Activated gamma-delta T cell treated with anti-CD3 and anti-CD28 coated beads, Interleukin-2, amount 50 U/mL, for 16 hours (primary cell): ENCODE measurements at places on chromosomes 2 and 18.

- DNase-seq = no peak
These were observed 77.9 kb upstream of the PHLPP1 start for GRCh38 chr18:62637403-62637802.

- no peak for DNase-seq
These were observed 2039.2 kb upstream of the CELF4 start for GRCh38 chr18:39604836-39605235.

GRCh38 chr2:120288016-120288373 lies 35.3 kb downstream of the RALB start:
- no peak for DNase-seq

DNA sequence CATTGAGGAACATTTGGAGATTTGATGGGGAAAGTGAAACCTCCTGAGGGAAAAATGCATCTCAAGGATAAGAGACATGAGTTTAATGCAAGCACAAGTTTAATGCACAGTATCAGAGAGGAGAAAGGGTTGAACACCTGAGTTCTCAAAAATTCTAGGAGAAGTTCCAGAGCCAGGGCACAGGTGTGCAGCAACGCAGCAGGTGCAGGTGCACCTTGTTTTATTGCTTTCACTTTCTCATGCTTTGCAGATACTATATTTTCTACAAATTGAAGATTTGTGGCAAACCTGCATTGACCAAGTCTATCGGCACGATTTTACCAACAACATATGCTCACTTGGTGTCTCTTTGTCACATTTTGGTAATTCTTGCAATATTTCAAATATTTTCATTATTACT lies 267.6 kb upstream of the HNRNPA3 start:
- no peak for DNase-seq

GRCh38 chr18:52617931-52618330 lies 277.9 kb downstream of the DCC start:
- DNase-seq = no peak

- no peak for DNase-seq
These were observed 61.8 kb upstream of the SMAD2 start for GRCh38 chr18:47992266-47992665.

DNA sequence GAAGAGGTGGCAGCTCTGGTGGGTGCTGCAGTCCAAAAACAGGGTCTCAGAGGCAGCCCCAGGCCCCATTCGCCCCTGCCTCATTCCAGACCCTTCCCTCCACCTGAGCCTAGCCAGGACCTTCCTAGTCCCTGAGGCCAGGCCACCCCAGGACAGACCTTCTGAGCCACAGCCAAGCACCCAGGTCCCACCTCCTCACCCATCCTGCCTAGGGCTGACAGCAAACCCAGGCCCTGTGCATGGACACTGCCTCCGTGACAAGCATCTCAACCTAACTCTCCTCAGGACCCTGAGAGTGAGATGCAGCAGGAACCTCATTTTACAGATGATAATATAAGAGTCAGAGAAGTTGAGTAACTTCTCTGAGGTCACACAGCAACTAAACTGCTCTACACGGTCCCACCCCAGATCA lies 15.5 kb downstream of the ADRA2B start:
- DNase-seq = no peak

GRCh38 chr18:9403795-9404564 lies 69.4 kb downstream of the TWSG1 start:
- DNase-seq = no peak

- DNase-seq = no peak
These were observed 32.3 kb downstream of the CWC22 start for GRCh38 chr2:179974761-179975160.

- DNase-seq = no peak
These were observed 435 bp downstream of the IFT172 start for GRCh38 chr2:27489118-27489497.

DNA sequence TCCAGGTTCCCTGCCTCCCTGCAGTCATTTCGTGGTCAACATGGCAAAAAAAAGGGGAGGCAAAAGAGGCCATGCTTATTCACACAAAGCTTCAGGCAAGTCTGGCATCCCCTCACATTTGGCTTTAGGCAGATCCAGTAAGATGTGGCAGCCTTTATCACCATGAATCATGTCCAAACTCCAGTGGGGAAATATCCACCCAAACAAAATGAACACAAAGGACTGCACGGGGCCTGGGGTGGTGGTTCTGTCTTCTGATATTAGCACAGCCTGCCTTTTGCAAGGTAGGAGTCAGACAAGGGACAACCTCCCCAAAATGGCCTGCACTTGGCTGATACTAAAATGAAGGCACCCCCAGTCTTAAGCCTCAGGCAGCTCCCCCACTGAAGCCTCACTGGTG lies 129.9 kb downstream of the ZBTB7C start:
- no peak for DNase-seq

DNA sequence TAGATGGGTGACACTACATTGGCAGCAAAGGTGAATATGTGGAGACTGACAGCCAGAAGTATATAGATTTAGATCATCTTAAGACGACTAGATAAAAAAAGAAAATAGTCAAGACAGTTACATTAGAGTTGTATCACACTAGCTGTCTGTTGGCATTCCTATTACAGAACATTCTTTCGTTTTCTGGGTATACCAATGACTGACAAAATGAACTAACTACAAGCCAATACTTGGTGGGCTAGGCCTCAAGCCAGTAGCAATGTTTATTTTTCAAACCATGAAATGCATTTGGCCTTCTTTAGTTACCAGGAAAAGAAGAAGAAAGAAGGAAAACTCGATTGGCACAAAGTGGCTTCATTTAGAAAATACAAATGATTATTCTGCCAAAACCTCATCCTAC lies 944.9 kb upstream of the ZEB2 start:
- DNase-seq = no peak

DNA sequence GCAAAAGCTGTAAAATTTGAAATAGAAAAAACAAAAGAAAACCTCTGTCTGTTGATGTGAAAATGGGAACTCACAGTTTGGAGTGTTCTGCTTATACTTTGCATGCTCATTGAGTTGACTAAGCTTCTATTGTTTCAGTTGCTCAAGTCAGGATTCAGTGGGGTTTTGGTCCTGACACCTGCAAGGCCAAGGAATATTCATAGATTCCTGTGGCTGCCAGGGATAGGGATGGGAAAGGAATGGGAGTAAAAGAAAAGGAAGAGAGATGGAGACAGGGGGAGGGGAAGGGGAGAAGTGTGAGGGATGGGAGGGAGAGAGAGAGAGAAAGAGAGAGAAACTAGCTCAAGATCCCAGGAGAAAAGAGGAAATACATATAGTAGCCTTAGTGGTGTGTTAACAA lies 1.3 kb downstream of the CPS1 start:
- DNase-seq = no peak

DNA sequence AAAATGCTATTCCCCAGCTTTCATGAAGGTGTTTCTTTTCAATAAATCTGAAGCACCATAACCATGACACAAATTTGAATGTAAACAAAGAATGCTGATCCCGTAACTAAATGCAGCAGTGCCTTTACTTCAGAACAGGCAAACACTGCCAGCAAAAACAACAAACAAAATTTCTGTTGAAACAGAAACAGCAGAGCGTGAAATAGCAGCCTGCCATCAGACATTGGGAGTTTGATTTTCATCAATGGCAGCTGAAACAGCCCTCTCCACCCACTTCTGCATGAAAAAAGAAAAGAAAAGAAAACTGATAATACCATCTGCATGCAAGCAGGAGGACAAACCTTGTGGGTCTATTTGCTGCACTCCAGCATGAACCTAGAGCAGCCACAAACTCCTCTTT lies 128.3 kb downstream of the CDH2 start:
- no peak for DNase-seq

- DNase-seq = no peak
These were observed 111.5 kb upstream of the LGALSL start for GRCh38 chr2:64342195-64343099.

DNA sequence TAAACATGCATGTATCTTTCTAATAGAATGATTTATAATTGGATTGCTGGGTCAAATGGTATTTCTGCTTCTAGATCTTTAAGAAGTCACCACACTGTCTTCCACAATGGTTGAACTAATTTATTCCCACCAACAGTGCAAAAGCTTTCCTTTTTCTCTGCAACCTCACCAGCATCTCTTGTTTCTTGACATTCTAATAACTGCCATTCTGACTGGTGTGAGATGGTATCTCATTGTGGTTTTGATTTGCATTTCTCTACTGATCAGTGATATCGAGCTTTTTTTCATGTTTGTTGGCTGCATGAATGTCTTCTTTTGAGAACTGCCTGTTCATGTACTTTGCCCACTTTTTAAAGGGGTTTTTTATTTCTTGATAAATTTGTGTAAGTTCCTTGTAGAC lies 182.5 kb downstream of the ANKRD44 start:
- DNase-seq = no peak

- DNase-seq = no peak
These were observed 37.0 kb downstream of the TGFA start for GRCh38 chr2:70516596-70516995.

- no peak for DNase-seq
These were observed 112.2 kb downstream of the MEIS1 start for GRCh38 chr2:66547118-66547517.

DNA sequence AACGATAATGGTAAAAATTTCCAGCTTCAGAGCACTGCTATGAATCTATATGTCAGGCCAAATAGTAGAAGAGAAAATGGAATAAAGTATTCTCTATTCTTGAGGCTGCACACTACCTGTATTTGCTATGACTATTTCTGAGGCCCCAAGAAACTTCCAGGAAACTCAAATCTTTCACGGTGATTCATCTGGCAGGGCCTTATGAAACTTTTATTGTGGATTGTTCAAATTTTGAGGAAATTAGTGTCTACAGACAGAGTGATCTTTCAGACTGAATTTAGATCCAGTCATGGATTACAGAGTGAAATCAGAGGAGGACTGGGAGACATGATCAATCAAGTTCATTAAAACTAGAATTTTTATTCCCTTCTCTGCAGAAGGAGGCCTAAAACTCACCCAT lies 4.1 kb upstream of the VSNL1 start:
- no peak for DNase-seq

GRCh38 chr2:98757904-98758421 lies 27.0 kb upstream of the MGAT4A start:
- DNase-seq = no peak

GRCh38 chr2:144942516-144943256 lies 422.8 kb upstream of the ZEB2 start:
- no peak for DNase-seq

GRCh38 chr2:179181002-179181401 lies 83.6 kb downstream of the SESTD1 start:
- no peak for DNase-seq

DNA sequence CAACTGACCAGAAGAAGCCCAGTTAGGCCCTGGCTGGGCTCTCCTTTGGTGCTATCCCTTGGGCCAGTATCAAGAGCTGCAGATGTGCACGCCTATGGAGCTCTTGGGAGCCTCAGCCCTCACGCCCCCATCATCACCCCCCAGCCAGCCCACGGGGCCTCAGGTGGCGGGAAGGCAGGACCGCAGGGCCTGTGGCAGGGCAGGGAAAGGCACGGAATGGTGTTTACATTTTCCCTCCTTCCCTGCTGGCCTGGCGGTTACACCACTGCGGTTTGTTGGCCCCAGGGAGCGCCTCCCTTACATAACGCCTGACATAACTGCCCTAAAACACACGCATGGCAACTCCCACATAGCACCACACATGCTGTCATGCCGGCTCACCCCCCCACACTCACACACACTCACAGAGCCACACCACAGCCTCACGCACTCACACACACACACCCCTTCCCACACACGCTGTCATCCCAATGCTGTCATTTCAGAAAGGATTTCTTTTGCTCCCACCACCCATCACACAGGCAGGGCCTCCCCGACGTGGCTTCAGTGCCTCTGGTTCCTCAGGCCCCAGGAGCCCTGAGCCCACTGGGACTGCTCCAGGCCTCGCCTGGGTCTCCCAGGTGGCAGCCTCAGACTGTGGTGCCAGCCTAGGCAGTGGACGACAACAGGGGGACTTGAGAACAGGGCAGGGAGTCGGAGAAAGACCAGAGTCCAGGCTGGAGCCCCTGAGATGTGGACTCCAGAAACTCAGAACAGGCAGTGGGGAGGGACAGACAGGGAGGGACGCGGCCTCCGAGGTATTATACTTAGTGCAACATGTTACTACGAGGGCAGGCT lies 15.7 kb downstream of the ZFP36L2 start:
- no peak for DNase-seq

DNA sequence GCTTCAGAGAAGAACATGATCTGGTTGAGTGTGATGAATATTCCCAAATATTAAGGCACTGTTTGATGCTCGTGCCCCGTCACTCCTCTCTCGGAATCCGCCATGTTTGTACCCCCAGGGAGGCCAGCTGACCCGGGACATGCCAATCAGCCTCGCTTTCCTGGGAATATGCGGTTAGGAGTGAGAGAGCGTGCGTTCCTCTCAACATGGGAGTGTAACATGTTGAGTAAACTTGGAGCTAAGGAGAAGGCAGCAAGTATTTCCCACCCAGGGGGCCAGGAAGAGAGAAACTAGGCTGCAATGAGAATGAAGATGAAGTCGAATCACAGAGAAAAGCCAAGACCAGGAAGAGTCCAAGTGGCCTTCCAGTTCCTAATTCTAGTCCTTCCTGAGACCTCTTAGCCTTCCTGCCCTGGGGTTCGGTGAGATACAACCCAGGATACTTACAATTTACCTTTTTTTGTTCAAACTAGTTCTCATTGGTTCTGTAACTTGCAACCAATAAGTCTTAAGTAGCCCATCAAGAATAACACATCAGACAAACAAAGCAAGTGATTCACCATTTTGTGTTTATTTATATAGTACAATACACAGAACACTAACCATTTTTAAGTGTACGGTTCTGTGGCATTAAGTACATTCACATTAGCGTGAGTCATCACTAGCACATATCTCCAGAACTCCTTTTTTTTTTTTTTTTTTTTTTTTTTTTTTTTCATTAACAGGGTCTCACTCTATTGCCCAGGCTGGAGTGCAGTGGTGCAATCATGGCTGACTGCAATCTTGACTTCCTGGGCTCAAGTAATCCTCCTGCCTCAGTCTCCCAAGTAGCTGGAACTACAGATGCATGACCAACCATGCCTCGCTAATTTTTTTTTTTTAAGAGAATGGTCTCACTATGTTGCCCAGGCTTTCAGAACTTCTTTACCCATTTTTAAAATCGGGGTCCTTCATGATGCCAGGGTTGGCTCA lies 36.4 kb upstream of the SLC1A4 start:
- DNase-seq = no peak

- DNase-seq = no peak
These were observed 85.5 kb downstream of the SOWAHC start for GRCh38 chr2:109699646-109700045.

DNA sequence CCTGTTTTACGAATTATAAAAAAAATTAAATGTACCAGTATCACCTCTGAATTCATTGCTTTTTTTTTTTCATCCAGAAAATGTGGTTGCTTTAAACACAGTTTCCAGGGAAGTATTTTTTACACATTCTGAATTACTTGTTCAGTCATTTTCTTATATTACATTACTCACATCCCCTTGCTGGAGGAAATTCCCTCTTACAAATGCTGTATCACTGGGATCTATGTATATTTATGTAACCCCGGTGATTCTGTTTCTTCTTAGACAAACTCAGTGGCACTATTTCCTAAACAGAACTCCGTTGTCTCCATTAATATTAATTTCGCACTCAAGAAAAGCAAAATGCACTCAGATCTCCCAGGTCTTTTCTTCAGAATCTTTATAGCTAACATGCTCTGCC lies 1078.5 kb upstream of the ZEB2 start:
- no peak for DNase-seq

GRCh38 chr2:20115902-20116301 lies 64.5 kb upstream of the LAPTM4A start:
- DNase-seq = no peak

- no peak for DNase-seq
These were observed 375.8 kb upstream of the LYPD1 start for GRCh38 chr2:133045787-133046186.
